Ascending aorta (tissue), 2 donors: ENCODE measurements at places on chromosomes 11 and 22.

GRCh38 chr22:48941033-48941902, 886.4 kb downstream of the BRD1 start:
- DNase-seq = no peak

DNA sequence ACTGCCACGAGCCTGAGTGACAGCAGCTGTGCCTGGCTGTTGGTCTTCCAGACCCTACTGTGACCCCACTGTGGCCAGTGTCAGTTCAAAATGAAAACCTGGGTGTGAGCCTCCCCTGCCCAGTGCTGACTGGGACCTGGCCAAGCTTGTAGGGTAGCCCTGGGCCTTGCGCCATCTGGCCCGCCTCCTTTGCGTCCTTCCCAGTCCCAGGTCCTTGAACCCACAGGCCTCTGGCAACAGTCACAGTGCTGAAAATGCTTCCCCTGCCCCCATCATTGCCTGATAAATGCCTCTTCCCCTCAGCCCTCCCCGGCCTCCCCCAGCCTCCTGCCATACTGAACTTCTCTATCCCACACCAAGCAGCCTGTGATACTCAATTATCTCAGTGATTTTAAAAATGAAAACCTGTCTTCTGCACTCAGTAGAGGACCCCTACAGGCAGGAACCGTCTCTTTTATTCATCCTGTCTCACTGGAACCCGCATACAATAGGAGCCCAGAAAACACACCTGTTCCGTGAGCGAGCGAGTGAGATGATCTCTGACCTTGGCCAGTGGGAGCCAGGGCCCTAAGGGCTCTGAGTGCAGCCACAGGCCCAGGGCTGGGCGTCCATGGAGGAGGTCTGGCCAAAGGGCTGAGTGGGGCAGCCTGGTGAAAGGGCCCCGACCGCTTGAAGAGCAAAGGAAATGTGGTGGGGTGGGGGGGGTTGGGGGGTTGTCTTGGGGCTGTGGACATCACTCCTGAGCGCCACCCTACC, 49.7 kb upstream of the TTLL12 start:
- no peak for DNase-seq

DNA sequence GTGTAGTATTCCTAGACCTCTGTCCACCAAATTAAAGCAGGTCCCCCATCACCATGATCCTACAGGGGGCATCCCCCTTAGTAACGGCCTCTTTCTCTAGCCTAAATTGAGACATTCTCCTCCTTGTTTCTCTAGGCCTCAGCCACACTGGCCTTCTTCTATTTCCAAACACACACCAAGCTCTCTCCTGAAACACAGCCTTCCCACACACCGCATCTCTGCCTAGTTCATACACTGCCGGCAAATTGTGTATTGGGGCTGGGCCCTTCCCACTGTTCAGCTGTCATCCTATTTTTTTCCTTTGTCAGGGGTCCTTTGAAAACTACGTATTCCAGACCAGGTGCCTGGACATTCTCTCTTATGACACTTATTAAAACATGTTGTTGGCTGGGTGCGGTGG, 11.5 kb upstream of the VPREB1 start:
- DNase-seq = no peak

GRCh38 chr22:35538801-35539321, 1.8 kb upstream of the RASD2 start:
- no peak for DNase-seq

DNA sequence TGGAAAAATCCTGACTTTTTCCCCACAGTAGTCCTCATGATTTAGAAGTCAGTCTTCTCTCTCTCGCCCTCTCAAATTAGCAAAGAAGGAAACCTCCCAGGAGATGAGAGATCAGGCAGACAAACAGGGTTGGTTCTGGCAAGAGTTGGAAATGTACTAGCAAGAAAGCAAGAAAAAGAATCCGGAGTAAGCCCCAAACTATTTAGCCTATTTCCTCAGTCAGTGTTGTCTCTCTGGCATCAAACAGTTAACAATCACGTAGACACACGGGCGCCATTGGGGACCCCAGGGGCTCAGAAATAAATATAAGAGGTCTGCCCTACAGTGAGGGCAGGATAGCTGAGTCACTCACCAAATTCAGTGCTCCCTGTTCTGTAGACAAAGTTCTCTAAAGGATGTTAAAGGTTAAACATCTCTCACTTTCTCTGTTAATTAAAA, 4.7 kb downstream of the C11orf52 start:
- peak; percentile 89 for DNase-seq

- no peak for DNase-seq
These were observed 215.4 kb upstream of the UBASH3B start for GRCh38 chr11:122439866-122440810.

DNA sequence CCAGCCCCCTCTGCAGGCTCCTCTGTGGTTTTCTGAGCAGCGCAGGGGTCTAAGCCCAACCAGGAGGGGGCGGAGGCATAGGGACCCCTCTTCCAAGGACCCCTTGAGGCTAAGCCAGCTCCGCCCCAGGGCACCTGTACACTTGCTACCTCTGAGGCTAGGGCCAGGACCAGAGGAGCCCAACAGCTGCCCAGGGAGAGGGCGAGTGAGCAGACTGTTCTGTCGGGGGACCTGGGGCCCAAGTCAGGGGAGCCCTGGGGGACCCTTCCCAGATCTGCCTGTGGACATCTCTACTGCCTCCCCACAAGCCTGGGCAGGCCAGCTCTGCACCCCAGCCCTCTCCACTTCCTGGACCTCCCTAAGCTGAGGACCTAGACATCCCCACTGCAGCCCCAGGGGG, 1.8 kb downstream of the B4GALNT4 start:
- DNase-seq = no peak

- DNase-seq = no peak
These were observed 6.8 kb upstream of the SERPINH1 start for GRCh38 chr11:75555079-75555811.

DNA sequence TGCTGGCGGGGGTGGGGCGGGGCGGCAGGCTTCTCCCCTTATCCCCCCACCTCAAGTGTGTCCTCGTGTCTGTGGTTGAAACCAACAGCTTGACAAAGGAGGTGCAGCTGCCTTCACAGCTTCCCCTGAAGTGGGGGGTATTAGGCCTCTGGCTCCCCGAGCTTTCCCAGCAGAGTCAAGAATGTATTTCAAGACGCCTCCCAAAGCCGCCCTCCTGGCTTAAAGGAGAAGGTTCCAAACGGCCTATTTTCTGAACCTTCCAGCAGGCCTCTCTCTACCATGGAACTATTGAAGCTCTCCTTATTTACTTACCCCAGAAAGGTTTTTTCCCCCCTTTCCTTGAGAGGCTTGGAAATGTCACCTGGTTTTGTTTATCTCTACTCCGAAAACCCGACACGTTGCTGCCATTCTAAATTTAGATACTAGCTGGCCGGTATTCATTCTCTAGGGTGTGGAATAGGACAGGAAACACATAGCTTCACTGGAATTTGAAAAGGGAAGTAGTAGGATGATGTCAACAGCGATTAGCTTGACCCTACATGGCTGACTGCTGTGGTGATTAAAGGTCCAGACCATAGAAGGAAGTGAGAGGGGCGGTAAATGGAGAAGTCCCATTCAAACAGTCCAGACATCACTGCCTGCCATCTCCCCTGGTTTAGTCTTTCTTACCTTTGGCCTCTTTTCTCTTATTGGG, 671 bp upstream of the PICALM start:
- no peak for DNase-seq

- DNase-seq = no peak
These were observed 38.8 kb upstream of the SYT7 start for GRCh38 chr11:61619471-61620226.
